GM19239 (cell line): ENCODE measurements at places on chromosomes 11 and 22.

DNA sequence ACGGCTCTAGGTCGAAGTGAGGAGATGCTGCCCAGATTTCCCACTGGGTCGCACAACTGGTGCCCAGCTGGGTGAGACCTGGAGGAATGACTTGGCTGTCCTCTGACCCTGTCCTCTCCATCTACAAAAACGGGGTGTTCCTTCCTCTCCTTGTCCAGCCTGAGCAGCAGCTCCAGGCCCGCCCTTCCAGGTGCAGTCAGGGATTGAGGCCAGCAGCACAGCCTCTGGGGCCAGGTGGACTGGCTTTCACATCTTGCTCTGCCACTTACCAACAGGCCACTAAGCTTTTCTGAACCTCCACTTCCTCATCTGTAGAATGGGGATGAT is 91.7 kb upstream of the LMO1 start:
- no peak for DNase-seq

- DNase-seq = no peak
Observed at GRCh38 chr11:24233041-24233440, 263.8 kb upstream of the LUZP2 start.

- no peak for DNase-seq
Observed at GRCh38 chr11:11731311-11732083, 109.7 kb upstream of the GALNT18 start.

DNA sequence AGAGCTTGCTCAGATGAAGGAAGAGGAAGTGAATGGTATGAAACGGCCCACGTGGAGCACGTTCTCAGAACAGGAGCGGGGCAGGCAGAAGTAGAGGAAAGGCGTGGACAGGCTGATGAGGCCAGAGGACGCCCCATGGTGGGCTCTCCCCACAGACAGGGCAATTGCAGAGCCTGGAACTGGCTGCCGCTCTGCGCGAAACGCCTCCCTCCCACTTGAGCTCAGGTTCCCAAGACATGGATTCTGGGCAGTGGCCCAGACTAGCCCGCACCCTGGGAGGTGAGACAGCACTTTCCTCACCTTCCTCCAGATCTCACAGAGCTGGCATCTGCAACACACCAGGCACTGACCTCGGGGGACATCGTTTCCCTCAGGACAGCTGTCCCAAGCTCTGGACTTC is 117.6 kb downstream of the PHF21B start:
- no peak for DNase-seq

DNA sequence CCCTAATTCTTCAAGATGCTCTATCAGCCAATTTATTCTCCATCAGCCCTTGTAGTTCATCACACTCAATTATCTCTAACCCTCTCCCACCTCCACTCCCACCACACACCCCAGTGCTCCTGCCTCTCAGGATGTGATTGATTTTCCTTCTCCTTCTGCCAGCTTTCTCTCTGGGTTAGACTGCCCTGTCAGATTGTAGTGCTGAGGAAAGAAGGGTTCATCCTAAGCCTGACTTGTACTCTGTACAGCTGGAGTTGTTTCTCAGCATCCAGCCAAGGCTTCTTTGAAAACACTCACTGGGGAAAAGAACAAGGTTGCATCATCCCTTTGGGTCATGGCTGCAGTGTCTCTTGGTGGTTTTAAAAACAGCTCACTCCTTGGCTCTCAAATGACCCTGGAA is 61.2 kb downstream of the CECR2 start:
- no peak for DNase-seq

DNA sequence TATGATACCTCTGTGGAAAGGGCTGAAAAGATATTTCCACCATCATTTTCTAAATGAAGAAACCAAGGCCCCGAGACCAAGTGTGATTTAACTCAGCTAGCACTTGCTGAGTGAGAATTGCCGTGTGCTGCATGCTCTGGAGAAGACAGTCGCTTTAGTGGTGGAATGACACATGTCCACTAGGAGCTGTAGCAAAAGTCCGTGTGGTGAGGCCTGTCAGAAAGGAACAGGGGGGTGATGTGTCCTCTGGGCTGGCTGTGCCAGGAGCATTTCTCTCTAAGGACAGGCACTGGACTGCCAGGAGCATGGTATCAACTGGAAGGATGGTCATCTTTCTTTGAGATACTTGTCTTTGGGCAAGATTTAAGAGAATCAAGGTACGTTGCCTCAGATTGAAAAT is 72.8 kb downstream of the ATXN10 start:
- no peak for DNase-seq

- no peak for DNase-seq
Observed at GRCh38 chr22:17974703-17975372, 49.5 kb downstream of the MICAL3 start.

GRCh38 chr11:33866936-33867335 is 24.9 kb downstream of the LMO2 start:
- DNase-seq = no peak

DNA sequence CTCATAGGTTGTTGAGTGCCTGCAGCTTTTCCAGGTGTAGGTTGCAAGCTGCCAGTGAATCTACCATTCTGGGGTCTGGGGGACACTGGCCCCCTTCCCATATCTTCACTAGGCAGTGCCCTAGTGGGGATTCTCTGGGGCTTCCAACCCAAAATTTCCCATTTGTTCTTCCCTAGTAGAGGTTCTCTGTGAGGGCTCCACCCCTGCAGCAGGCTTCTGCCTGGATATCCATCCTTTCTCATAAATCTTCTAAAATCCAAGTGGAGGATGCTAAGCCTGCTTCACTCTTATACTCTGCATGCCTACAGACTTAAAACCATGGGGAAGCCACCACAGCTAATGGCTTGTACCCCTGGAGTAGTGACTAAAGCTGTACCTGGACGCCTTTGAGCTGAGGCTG is 33.4 kb downstream of the ANO3 start:
- no peak for DNase-seq

DNA sequence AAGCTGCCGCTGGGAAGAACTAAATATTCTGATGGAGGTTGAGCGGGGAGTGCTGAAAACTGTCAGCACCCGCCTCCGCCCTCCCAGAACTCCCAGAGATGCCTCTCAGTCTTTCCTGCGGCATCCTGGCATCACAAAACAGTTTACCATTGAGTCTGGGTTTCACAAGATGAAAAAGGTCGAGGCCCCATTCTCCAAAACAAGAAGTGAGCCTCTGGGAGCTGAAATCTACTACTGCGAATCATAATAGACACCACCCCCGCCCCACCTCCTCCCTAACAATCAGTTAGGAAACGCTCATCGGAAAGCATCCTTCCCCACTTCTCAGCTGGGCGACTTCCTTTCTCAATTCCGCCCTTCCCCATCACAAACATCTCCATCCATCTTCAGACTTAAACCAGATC is 1.0 kb downstream of the SUN2 start:
- DNase-seq = no peak

DNA sequence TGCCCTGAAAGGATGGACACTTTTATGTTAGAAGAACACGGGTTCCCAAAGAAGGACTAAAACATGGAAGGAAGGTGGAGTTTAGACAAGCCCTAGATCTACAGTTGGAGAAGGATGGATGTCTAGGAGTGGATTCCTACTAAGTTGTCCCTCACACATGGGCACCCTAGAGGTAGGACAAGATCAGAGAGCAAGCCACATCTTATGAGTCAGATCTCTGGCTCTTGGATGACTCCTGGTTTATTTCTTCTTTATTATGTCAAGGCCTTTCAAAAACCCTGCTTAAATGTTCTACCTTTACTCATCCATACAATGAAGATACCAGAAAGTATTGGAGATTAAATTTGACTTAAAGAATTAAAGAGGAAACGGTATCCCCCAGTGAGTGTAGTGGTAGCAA is 34.4 kb downstream of the PRCP start:
- DNase-seq = no peak

GRCh38 chr11:77468527-77468926 is 5.4 kb downstream of the PAK1 start:
- DNase-seq = no peak

DNA sequence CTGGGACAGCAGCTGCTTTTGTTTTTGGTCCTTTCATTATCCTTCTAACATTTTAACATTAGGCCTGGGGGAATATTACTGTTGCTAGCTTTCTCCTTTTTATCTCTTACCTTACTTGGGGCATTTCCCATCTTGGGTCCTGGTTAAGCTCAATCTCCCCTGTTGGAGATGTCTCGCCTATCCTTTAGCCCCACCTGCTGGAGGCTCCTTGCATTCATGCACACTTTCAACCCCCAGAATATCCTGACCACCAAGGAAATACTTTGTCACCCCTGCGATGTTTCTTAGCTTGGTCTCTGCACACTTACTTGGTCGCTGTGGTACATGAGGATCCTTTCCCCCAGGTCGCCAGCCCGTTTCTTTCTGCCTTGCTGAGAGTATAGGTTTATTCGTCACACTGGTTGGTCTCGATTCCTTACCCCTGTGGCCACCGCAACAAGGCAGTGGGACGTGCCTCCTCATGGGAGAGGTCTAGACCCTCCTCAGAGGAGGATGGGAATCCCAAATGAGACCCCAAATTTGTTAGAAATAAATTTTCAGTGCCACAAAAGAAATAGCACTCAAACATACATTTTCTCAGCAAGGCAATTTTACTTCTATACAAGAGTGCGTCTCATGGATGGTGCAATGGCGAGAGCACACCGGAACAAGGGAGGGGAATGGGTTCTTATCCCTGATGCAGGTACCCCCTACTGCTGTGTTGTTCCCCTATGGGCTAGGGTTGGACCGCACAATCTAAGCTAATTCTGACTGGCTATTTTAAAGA is 5.4 kb upstream of the TXN2 start:
- DNase-seq = no peak

- no peak for DNase-seq
Observed at GRCh38 chr11:45687836-45688235, 22.4 kb upstream of the CHST1 start.

DNA sequence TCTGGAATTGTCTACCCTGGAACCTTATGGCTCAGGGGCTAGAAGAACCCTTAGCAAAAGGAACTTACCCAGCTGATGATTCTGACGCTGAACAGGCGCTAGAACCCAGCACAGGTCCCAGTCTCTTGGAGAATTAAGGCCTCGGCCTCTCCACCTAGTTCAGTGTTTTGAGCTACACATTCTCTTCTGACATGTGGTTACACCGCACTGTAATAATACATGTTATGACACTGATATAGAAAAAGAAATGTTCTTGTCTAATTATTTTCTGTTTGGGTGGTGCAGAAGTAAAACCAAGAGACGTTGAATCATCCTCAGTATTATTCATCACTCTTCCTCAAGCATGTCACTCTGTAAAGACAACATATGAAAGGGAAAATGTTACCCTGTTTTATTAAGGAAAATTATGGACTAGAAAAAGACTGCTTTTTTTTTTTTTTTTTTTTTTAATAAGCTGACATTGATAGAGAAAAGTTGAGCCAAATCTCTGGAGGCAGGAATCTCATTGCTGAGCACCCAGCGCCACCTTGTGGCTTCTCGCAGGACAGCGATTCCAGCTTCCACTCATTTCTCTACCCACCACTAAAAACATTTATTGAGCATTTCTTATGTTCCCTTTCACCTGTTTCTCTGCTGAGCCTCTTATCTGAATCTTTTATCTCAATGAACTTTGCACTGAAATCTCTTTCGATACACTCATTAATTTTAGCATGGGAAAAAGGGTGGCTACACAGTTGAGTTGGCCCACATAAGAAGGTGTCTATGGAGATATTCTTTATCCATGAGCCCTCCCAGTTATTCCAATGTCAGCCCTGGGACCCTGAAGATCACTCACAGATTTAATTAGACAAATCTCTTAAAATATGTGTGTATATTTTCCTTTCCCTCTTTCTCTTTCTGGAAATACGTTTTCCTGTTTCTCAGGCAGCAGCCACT is 12.6 kb upstream of the APLNR start:
- DNase-seq = no peak

- DNase-seq = no peak
Observed at GRCh38 chr22:38086001-38086845, 2.2 kb upstream of the SLC16A8 start.

DNA sequence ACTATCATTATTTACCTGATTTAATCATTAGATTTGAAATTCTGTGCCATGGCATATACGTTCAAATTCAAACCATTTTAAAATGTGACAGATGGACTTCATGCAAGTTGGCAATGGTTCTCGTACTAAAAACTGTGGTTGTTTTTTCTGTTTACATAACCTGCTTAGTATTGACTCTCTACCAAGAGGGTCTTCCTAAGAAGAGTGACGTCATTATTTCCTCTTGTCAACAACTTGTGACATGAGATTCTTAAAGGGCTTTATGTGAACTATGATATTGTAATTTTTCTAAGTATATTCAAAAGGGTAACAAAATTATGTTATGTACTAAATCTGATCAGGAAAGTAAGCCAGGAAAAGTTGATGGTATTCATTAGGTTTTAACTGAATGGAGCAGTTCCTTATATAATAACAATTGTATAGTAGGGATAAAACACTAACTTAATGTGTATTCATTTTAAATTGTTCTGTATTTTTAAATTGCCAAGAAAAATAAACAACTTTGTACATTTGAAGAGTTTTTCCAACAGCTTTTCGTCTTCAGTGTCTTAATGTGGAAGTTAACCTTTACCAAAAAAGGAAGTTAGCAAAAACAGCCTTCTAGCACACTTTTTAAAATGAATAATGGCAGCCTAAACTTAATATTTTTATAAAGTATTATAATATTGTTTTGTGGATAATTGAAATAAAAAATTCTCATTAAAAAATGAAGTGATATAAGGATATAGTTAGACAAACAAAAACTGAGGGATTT is 87.0 kb downstream of the GRK3 start:
- no peak for DNase-seq

- DNase-seq = no peak
Observed at GRCh38 chr11:75315439-75315805, 36.0 kb downstream of the ARRB1 start.

DNA sequence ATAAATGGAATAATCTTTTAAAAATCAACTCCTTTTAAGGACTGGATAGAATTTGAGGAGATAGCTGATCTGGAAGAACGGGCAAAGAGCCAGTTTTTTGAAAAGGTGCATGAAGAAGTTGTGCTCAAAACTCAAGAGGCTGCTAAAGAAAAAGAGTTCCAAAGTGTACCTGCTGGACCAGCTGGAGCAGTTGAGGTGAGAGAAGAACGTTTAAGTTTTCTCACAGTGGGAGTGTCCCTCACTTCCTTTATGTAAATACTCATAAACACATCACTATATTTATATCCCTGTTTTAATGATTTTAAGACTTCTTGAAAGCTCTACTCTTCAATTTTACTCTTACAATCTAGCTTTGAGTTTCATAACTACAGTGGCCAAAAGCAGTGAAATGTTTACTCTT is 11.7 kb upstream of the ANKRD42 start:
- no peak for DNase-seq
